ENCODE measurements at places on chromosomes 7 and 10.

GRCh38 chr7:151488096-151488495, 31.6 kb downstream of the RHEB start:
- peaks cover 11% of the 10 kb centered on the region for H3K36me3 ChIP-seq
- no peak overlapping the region for H3K4me3 ChIP-seq
- H3K27ac ChIP-seq, result no peak overlapping the region
- H3K27me3 ChIP-seq, result no peaks in the 10 kb centered on the region
- H3K4me1 ChIP-seq, result no peaks in the 10 kb centered on the region

DNA sequence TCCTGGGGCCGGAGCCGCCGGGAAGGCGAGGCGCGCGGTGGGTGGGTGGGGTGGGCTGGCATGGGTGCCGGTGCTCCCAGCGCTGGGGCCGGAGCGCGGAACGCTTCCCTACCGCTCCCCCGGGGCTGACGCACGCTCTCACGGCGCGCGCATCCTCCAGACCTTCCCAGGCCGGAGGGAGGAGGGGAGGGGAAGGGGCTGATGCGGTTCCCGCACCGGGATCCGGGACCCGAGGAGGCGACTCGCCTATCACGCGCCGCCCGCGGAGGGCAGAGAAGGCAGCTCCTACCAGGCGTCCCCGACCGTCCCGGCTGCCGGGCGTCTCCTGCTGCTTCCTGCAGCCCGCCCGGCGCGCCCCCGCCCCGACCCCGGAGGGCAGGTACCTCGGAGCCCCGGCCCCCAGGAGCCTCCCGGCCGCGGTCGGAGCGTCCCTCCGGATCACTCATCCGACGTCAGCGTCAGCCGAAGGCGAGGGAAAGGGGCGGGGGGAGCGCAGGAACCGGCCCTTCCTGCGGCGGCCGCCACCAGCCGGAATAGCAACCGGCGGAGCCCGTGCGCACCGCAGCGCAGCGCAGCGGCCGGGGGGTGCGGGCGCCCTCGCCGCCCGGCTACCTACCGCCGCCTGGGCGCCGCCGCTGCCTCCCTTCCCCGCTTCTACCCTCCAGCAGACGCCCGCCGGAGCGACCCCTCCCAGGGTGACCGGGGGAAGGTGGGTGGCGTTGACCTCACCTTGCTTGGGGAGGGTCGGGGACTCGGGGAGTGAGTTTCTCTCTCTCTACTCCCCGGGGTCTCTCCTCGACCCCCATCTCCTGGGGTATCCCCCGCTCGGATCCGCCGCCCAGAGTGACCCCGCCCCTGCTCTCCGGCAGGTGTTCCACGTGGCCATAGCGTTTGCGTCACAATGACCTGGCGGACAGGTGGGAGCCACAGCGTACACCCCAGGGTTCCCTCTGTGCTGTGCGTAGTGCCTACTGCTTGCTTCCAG, at the start of gene ICA1:
Gene ICA1 (minus strand): TSS at position 457 of the 985 bp plus-strand sequence. CDS start 26,241 bp downstream, outside the sequence.
- DNase-seq, result peak; percentile 8
- H3K4me3 ChIP-seq, result no peak within 1 kb of the TSS
- no peaks in the 10 kb centered on the region for H3K27me3 ChIP-seq
- no peaks in the 10 kb centered on the region for H3K36me3 ChIP-seq
- H3K27ac ChIP-seq, result no peak within 1 kb of the TSS

GRCh38 chr7:136102881-136103280, 125.7 kb upstream of the MTPN start:
- no peak overlapping the region for H3K27ac ChIP-seq
- no peaks in the 10 kb centered on the region for H3K36me3 ChIP-seq
- no peaks in the 10 kb centered on the region for H3K4me1 ChIP-seq

DNA sequence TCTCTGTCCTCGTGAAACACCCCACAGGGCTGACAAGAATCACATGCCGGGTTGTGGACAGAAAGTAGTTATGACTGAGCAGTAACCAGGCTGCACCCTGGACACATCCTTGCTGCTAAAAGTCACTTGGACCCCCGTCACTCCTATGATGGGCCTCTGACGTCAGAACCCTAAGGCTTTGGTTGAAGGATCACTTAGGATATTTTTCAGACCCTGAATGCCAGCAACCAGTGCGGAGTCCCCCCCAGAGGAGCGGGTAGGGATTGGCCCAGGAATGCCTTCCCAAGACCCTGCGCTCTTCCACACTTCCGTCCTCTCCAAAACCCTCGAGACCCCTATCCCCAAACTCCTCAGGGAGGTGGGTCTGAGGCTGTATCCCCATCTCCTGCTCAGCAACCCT, 52.1 kb downstream of the CFAP46 start:
- H3K4me3 ChIP-seq, result no peak overlapping the region
- H3K27me3 ChIP-seq, result no peaks in the 10 kb centered on the region
- no peak for DNase-seq
- H3K27ac ChIP-seq, result no peak overlapping the region
- H3K36me3 ChIP-seq, result no peaks in the 10 kb centered on the region

- H3K27me3 ChIP-seq, result no peaks in the 10 kb centered on the region
- peaks cover 4% of the 10 kb centered on the region for H3K4me1 ChIP-seq
- H3K4me3 ChIP-seq, result no peak overlapping the region
Measured at GRCh38 chr10:74083304-74083703, 67.3 kb downstream of the AP3M1 start.

DNA sequence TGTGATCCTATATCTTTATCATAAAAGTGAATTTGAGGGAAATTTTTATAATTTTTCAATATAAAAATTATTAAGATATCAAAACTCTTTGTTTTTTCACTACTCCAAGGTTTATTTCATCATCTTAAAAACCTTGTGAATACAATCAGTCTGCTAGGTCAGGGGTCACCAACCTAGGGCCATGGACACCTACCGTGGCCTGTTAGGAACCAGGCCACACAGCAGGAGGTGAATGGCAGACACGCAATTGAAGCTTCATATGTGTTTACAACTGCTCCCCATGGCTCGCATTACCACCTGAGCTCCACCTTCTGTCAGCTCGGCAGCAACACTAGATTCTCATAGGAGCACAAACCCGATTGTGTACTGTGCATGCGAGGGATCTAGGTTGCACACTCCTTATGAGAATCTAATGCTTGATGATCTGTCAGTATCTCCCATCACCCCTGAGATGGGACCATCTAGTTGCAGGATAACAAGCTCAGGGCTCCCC, 271.2 kb upstream of the C7orf33 start:
- H3K4me1 ChIP-seq, result no peaks in the 10 kb centered on the region
- H3K27ac ChIP-seq, result no peak overlapping the region
- H3K27me3 ChIP-seq, result no peaks in the 10 kb centered on the region
- H3K4me3 ChIP-seq, result no peak overlapping the region
- H3K36me3 ChIP-seq, result no peaks in the 10 kb centered on the region

DNA sequence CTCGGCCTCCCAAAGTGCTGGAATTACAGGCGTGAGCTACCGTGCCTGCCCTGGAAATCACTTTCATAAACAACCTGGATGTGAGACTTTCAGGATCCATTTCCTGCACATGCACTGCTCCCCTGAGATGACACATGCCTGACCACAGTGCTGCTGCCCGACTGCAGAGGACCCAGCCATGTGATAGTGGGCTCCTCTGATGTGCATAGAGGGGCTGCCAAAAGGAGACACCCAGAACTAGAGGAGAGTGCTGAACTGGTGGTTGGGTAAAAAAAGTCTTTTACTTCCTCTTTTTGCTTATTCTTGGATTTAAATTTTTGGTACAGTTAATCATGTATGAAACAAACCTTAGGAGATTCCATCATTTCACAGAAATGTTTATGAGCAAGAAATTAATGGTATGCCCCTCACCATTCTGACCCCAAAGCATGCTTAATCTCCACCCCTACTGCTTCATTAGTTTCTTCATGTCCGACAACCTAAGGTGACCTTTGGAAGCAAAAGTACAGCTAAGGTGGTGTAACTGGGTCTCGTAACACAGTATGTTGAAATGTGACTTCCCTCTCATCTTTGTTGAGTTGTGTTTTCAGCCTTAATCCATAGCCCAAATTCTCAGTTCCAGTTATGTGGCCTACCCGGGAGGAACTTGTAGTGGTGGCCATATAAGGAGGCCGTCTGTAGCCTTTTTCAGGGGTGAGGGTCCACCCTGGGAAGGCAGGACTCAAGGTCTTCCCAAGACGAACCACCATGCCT, 111.1 kb downstream of the RNF216 start:
- H3K36me3 ChIP-seq, result peaks cover 5% of the 10 kb centered on the region
- no peaks in the 10 kb centered on the region for H3K4me1 ChIP-seq
- no peak overlapping the region for H3K4me3 ChIP-seq
- no peaks in the 10 kb centered on the region for H3K27me3 ChIP-seq

DNA sequence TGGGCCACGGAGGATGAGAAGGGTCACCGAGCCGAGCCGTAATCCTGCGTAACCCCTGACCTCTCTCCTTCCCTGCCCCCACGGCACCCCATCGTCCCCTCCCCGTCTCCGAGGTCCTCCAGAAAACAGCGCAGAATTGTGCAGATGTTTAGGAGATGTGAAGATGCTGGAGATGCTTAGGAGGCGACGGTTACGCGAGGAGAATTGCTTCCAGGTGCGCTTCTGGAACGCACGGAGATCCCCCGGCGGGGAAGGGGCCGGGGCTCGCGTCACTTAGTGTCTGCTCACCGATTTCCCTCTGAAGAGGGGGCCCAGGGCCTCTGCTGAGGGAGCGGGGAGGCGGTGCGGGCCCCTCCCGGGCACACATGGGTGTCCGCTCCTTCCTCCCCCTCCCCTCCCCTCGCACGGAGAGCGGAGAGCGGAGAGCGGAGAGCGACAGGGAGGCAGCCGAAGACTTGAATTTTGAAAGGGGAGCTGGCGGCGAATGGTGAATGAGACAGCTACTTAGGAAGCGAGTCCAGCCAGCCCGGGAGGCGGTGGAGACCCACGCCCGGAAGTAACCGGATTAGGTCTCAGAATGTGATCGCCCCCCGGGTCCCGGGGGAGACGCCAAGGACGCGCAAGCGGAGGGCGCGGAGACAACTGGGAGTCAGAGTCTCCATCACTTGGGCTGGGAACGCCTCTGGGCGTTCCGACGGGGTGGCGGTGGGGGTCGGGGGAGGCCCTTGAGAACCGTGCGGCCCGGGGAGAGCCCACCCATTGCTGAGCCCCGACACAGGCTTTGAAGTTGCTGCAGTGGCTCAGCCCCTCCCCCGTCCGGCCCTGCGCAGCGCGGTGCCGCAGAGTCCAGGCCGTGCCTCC, 8.7 kb upstream of the EN2 start:
- no peak overlapping the region for H3K4me3 ChIP-seq
- no peak for DNase-seq
- no peaks in the 10 kb centered on the region for H3K27me3 ChIP-seq
- no peak overlapping the region for H3K27ac ChIP-seq
- no peaks in the 10 kb centered on the region for H3K36me3 ChIP-seq
- H3K4me1 ChIP-seq, result no peaks in the 10 kb centered on the region

DNA sequence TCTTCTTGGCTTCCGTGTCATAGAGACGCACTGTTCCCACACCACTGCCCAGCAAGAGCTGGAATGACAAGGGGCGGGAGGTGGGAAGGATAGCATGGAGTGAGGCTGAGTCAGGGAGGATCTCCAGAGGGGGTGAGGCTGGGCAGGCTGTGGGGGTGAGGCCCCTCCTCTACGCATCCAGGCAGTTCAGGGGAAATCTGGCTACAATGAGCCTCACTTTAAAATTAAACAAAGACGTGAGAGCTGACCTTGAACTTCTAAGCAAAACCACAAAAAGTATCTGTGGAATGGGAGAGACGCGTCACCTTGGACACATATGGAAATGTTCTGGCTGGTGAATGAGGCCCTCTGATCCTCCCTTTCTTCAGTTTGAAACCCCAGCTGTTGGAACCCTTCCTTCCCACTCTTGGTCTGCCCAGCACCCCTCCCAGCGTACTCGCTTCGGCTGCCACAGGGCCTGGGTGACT, 17.7 kb downstream of the WDR91 start:
- no peaks in the 10 kb centered on the region for H3K36me3 ChIP-seq
- no peak for DNase-seq
- no peak overlapping the region for H3K4me3 ChIP-seq
- H3K4me1 ChIP-seq, result no peaks in the 10 kb centered on the region

- H3K4me3 ChIP-seq, result peak overlapping the region; percentile 48
- H3K27ac ChIP-seq, result no peak overlapping the region
- H3K36me3 ChIP-seq, result no peaks in the 10 kb centered on the region
- peaks cover 6% of the 10 kb centered on the region for H3K27me3 ChIP-seq
- DNase-seq, result no peak
Measured at GRCh38 chr10:96512524-96513304, 1.0 kb downstream of the TLL2 start.

- H3K27ac ChIP-seq, result no peak overlapping the region
- H3K4me3 ChIP-seq, result no peak overlapping the region
- H3K4me1 ChIP-seq, result peaks cover 4% of the 10 kb centered on the region
- H3K36me3 ChIP-seq, result peaks cover 3% of the 10 kb centered on the region
- H3K27me3 ChIP-seq, result no peaks in the 10 kb centered on the region
Measured at GRCh38 chr7:75743455-75743859, 4.7 kb upstream of the HIP1 start.

DNA sequence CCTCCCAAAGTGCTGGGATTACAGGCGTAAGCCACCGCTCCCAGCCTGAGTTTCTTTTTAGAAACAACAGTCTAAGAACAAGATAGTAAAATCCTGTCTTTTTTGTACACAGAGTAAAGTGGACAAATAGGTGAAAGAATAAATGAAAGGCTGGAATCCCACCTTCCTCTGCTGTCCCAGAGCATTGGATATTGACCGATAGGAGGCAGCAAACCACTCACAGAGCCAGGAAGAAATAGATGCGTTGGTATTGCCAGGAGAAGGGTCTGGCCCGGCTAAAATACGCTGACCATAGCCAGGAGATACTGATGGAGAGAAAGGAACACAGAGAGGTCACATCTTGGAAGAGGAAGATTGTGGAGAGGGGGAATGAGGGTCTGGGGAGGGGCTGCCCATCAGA, 11.4 kb upstream of the ZNF12 start:
- no peaks in the 10 kb centered on the region for H3K4me1 ChIP-seq
- H3K27ac ChIP-seq, result no peak overlapping the region
- peaks cover 2% of the 10 kb centered on the region for H3K27me3 ChIP-seq

GRCh38 chr7:99362801-99363200, 11.7 kb upstream of the ARPC1B start:
- no peak overlapping the region for H3K27ac ChIP-seq
- no peak overlapping the region for H3K4me3 ChIP-seq
- no peaks in the 10 kb centered on the region for H3K27me3 ChIP-seq
- DNase-seq, result no peak

DNA sequence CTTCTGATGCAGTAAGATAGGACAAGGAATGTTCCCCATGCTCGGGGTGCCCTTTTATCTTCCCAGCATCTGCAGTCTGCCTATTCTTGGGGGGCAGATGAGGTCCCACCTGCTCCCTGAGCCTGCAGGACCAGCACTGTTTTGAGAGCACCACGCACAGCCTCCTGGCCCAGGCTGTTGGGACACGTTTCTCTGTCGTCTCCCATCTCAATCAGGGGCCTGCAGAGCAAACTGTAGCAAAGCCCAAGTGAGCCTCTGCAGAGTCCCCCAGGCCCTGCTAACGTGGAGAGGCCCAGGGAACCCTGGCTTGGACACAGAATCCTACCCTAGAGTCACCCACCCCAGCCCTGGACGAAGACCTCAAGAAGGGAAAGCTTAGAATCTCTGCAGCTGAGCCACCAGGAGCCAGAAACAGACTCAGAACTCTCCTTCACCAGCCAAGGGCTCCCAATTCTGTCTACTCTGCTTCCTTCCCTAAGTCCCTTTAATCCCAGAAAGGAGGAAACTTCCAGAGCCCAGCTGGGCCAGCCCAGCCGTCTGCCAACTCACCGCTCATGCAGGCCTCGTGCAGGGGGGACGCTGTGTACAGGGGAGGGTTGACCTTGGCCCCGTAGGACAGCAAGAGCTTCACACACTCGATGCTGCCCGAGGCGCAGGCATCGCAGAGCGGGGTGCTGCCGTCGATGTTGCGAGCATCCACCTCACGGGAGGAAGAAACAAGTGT, 15.6 kb downstream of the ASB13 start:
- no peak overlapping the region for H3K4me3 ChIP-seq
- H3K27me3 ChIP-seq, result no peaks in the 10 kb centered on the region
- peaks cover 8% of the 10 kb centered on the region for H3K4me1 ChIP-seq
- H3K36me3 ChIP-seq, result peaks cover 19% of the 10 kb centered on the region
- no peak for DNase-seq

Measured in naive thymus-derived CD4-positive, alpha-beta T cell (primary cell).